Stimulated activated naive CD8-positive, alpha-beta T cell treated with anti-CD3 and anti-CD28 coated beads, Interleukin-15, Interleukin-2, amounts not matched to agents 100 U/mL and 50 U/mL, for 24 hours (primary cell): ENCODE measurements at places on chromosomes 13 and 19.

DNA sequence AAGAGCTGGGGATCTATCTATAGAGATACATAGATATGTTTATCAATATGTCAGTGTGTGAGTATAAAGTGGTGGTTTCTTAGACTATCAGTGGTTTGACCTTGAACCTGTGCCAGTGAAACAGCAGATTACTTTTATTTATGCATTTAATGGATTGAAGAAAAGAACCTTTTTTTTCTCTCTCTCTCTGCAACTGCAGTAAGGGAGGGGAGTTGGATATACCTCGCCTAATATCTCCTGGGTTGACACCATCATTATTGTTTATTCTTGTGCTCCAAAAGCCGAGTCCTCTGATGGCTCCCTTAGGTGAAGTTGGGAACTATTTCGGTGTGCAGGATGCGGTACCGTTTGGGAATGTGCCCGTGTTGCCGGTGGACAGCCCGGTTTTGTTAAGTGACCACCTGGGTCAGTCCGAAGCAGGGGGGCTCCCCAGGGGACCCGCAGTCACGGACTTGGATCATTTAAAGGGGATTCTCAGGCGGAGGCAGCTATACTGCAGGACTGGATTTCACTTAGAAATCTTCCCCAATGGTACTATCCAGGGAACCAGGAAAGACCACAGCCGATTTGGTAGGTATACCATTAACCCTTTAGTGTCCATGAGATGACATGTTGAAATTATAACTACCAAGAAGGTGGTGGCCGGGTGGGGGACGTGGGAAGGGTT lies 880 bp downstream of the FGF9 start:
- DNase-seq: no peak

DNA sequence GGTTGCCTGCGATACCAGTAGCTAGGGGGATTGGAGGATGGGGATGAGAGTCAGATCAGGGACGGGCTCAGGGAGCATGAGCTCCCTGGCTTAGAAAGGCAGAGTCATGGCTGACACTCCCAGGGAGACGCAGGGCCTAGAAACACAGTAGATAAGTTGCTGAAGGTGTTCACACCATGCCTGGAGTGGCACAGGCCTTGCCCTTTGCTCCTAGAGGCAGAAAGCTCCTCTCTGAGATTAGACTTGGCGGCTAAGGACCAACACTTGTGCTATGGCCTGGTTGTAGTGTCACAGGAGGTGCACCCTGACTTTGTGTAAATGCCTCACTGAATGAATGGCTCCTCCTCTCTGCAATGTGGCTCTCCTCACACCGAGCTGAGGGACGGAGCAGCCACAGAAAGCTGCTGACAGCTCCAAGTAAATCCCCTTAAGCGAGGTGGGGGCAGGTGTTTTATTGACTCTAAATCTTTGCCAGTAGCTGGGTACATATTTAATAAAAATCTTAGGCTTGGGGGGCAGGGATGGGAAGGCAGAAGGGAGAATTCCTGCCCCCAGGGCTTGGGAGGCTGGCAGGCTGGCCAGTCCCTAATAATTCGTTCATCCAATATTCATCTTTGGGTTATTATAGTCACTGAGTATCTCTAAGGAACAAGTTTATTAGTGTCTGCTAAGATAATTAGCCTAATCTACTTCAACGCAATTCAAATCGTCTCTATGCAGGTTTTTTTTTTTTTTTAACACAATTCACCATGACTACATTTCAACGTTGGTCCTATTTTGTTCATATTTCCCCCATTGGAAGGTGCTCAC lies 54.9 kb downstream of the SIAH3 start:
- DNase-seq: no peak

GRCh38 chr13:43021926-43022670 lies 1.3 kb upstream of the DNAJC15 start:
- no peak for DNase-seq

DNA sequence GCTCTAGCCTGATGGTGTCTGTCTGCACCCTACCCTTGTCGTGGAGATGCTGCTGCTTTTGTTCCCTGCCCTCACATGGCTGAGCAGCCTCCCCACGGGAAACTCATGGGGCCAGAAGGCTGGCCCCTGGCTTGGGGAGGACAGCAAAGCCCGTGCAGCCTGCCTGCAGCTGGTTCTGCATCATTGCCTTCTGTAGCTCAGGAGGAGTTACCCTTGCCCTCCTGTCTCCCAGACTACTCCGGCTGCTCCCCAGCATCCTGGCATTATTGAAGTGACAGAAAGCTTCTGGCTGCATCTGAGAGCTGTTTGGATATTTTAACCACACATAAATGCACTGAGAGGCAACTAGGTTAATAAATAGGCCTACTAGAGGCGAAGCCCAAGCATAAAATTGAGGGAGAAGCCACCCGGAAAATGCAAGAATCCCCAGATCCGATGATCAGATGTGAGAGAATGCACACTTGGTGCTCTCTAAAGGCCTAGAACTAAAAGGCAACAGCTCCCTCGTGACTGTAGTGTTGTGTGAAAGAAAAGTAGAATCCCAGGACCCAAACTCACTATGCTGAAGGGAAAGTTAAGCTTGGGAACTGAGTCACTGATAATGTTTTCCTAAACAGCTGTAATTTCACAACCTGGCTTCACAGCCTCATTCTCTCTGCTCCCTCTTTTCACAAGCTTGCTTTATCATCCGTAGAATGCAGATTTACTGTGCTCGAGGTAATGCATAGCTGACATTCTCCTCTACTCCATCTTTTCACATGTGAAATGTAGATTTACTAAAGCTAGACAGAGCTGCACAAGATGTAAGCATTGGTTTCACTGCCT lies 110.8 kb downstream of the TNFRSF19 start:
- no peak for DNase-seq

DNA sequence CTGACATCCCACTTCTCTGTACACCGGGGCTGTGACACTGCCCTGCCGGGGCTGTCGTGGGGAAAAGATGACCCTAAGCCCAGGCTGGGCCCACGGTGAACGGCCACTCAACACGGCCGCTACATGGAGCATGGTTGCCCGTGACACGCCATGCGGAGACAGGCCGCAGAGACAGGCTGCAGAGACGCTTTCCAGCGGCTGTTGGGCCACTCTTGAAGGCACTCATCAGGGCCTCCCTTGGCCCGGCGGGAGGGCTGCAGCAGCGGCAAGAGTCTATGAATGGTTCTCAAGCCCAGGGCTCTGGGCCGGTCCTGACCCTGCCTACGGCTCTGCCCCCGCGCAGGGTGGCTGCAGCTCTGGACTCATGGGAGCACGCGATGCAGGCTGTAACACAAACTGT lies 22.1 kb downstream of the ADPRHL1 start:
- no peak for DNase-seq

- DNase-seq: no peak
Measured at GRCh38 chr19:54030895-54031586, 32.7 kb downstream of the VSTM1 start.

GRCh38 chr19:4803736-4804695 lies 12.5 kb downstream of the FEM1A start:
- peak; percentile 80 for DNase-seq
